Kidney epithelial cell (primary cell): ENCODE measurements at places on chromosomes 6 and 20. TPM values are rescaled to one million over a fixed set of nuclear protein-coding genes. Genes with fewer than 3 reads are reported as not detected.
A peak's percentile ranks its signal among the peaks of the same experiment; 100 is the strongest.

GRCh38 chr6:52691718-52692117 lies 20.8 kb downstream of the TMEM14A start:
- no peak for DNase-seq

DNA sequence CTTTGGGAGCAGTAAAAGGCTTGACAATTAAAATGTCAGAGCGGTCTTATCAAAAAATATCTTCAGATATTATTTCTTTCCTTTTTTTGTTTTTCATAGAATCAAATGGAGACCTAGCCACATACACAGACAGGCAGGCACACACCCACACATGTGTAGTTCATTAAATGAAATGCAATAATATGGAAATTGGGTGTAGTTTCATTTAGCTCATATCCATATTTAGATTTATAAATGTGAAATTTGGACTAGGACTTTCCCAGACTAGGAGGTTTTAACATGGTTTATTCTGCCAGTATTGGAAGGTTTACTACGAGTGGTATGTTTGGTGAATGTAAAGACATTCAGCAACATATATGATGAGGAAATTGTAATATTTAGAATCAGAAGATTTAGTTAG lies 277.7 kb upstream of the NT5E start:
- no peak for DNase-seq

SLC35F1 gene
- 0.34 and 0.38 TPM in 2 replicates for total RNA-seq

DNA sequence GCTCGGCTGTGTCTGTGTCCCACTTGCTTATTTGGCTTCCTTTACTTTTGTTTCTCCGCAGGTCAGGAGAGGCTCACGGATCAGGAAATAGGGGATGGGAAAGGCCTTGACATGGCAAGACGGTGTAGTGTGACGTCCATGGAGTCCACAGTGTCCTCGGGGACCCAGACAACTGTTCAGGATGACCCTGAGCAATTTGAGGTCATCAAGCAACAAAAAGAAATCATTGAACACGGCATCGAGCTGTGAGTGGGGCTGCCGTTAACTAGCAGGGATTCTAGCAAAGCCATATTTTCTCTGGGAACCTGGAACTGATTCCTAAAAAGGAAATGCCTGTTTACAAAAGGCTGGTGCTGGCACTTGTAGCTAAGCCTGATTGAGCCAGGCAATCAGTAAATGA lies 54.4 kb downstream of the ARFGEF2 start:
- no peak for DNase-seq

TFAP2C gene
- 0.17 and 0.41 TPM in 2 replicates for total RNA-seq

DNA sequence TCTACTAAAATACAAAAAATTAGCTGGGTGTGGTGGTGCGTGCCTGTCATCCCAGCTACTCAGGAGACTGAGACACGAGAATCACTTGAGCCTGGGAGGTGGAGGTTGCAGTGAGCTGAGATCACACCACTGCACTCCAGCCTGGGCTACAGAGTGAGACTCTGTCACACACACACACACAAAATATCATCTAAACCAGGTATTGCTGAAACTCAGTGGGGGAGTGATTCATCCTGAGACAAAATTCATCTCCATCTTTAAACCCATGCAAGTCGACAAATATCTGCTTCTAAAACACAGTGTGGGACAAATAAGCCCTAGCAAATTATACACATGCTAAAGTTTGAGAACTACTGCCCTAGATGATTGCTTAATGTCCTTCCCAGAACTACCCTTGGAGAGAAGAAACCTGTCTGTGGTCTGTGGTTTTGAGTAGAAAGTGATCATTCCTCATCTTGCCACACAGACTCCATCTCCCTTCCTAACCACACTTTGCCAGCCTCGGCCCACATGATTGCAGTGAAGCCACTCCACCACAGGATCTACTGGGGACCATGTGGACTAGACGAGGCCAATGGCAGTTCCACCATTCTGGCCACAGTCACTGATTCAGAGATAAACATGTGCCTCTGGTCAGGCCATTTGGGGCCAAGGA lies 130.3 kb downstream of the OPRM1 start:
- no peak for DNase-seq

SRMS gene
- 0.48 TPM in 1 of 2 replicates, not detected in the other for total RNA-seq

DNA sequence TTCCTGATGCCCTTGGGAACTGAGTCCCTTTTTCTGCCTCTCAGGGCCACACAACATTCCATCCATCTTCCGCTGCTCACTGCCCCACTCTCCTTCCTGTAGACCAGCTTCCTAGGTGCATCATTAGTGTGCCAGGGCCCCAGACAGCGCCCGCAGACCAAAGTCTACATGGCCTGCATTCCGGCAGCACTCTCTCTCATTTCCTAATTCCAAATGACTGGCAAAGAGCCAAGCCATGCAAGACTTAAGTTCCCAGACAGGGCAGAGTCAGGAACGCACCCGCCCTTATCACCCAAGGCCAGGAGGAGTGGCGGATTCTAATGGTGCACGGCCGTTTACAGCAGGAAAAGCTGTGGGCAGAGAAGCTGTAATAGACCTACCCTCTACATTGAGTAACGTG lies 159.8 kb upstream of the ARID1B start:
- DNase-seq, result peak; percentile 50

- no peak for DNase-seq
Observed at GRCh38 chr6:106732376-106732940, 103.1 kb downstream of the QRSL1 start.

SLC35D3 gene
- not detected in 2 replicates for total RNA-seq
